T-helper 1 cell treated with Interleukin-12 subunit alpha and Interleukin-12 subunit beta and Interleukin-4 antibody, amounts not matched to agents 30 ng/mL and 1 ng/mL, for 36 hours (primary cell): ENCODE measurements at places on chromosomes 12 and 14. TPM values are rescaled to one million over a fixed set of nuclear protein-coding genes. Genes with fewer than 3 reads are reported as not detected.

Gene ARID4A
- 28.1 and 31.6 TPM in 2 replicates for total RNA-seq

Gene FGF6
- not detected in 2 replicates for total RNA-seq

Gene LRRIQ1
- total RNA-seq, result not detected in 2 replicates

Gene TOMM20L
- total RNA-seq, result not detected in 2 replicates

Gene BRMS1L
- total RNA-seq, result 4.5 and 4.7 TPM in 2 replicates

Gene KRT79
- total RNA-seq, result not detected in 2 replicates

Gene TRPV4
- total RNA-seq, result not detected in 2 replicates

Gene RNASE2
- not detected in 2 replicates for total RNA-seq

Gene LHX5
- not detected in 2 replicates for total RNA-seq
